Activated CD4-positive, alpha-beta T cell treated with anti-CD3 and anti-CD28 coated beads, Interleukin-2, Interleukin-6, amounts not matched to agents 100 ng/mL and 50 ng/mL, durations not matched to agents 16 hours and 8 hours (primary cell): ENCODE measurements at places on chromosomes 7 and 10.

GRCh38 chr10:66927971-66928770 lies 2.3 kb downstream of the LRRTM3 start:
- DNase-seq, result no peak

DNA sequence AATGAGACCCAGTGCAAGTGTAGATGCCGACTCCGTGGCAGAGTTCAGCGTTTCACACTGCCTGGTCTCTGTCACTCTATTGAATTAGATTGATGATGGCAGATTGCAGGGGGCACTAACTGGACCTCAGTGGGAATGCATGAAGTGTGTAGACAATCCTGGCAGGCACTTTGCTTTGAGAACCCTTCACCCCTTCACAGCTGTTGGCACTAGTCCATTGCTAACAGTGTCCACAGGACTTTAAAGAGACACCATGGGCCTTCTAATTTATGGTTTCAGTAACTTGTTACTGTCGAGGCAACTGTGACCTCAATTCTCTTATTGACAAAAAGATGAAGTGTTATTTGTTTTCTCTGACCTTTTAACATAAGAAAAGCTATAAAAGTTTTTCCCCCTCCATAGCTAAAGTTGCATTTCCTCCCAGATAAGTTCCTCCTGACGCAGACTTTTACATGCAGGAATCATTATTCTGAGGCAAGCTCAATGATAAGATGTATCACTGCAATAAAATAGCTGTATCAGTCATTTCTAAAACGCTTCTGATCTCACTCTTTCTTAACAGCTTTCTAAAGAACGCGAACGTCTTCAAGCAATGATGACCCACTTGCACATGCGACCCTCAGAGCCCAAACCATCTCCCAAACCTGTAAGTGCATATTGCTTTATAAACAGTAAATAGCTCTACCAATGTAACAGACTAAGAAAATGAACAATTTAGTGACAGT lies 238.9 kb downstream of the FOXP2 start:
- no peak for DNase-seq

DNA sequence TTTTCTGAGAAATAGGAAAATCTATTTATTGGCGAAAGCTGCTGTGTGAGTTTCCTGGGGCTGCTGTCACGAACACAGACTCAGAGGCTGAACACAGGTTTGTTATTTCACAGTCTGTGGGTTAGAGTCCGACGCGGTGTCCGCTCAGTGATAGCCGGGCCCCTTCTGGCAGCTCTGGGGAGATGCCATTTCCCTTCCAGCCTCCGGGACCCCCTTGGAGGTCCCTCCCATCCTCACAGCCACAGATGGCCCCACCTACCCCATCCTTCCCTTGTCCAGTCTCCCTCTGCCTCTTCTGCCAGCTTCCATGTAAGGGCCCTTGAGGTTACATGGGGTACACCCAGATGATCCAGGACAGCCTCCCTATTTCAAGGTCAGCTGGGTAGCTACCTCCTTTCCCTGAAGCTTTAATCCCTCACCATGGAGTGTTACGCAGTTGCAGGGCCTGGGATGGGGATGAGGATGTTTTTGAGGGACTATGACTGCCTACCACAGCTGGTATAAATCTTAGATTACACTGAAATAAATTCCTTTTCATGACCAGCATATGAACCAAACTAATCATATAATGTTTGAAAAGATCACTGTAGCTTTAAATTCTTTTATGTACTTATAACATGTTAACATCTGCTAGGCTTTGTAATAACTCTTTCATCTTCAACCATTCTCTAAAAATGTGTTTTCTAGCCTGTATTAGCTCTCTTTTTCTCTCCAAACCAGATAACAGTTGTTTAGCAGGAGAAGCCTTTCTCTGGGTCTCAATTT lies 98.5 kb downstream of the WDR37 start:
- no peak for DNase-seq

- no peak for DNase-seq
Observed at GRCh38 chr10:33347211-33347610, 12.7 kb upstream of the NRP1 start.

- DNase-seq, result no peak
Observed at GRCh38 chr7:75537731-75538130, 45.6 kb downstream of the SPDYE5 start.

DNA sequence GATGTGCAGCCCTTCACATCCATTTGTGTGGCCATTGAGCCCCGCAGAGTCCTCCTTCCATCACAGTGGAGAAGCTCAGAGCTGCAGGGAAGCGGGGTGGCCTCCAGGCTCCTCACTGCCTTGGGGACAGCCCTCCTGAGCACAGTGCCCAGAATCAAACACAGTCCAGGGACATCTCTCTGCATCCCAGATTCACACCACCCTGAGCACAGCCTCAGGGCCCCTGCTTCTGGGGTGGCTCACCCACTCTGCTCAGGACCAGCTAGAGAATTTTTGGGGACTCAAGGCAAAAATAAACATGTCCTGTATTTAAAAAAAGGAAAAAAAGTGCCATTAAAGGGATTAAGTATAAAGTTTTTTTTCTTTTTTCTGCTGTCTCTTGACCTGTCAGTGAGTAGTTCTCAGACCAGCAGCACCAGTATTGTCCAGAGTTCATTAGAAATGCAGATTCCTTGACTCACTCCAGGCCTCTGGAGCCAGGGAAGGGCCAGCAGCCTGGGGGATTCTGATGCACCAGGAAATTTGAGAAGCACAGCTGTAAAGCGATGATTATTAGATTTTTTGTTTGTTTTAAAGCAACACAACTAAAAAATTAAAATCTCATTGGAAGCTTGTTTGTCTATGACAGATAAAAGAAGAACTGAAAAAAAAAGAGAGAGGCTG lies 61.6 kb downstream of the ARHGAP22 start:
- no peak for DNase-seq

- DNase-seq, result no peak
Observed at GRCh38 chr10:48456361-48456804, 148.5 kb downstream of the ARHGAP22 start.

DNA sequence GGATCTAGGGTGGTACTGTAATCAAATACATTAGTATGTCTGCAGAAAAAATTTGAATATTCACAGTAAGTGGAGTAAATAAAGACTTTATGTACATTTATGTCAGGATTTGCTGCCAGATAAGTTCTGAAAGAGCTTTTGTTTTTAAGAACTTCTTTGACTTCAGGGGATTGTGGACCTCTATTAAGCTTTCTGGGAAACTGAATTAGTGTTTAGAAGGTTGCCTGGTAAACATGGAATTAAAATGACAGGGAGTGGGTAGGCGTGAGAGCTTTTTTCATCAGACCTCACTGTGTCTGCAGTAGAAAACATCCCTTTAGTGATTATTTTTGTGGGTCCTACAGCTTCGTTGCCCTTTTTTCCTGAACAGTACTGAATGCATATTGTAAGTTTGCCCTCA lies 15.7 kb downstream of the SDHAF3 start:
- no peak for DNase-seq

- peak; percentile 40 for DNase-seq
Observed at GRCh38 chr10:77756319-77757232, 119.0 kb upstream of the KCNMA1 start.

DNA sequence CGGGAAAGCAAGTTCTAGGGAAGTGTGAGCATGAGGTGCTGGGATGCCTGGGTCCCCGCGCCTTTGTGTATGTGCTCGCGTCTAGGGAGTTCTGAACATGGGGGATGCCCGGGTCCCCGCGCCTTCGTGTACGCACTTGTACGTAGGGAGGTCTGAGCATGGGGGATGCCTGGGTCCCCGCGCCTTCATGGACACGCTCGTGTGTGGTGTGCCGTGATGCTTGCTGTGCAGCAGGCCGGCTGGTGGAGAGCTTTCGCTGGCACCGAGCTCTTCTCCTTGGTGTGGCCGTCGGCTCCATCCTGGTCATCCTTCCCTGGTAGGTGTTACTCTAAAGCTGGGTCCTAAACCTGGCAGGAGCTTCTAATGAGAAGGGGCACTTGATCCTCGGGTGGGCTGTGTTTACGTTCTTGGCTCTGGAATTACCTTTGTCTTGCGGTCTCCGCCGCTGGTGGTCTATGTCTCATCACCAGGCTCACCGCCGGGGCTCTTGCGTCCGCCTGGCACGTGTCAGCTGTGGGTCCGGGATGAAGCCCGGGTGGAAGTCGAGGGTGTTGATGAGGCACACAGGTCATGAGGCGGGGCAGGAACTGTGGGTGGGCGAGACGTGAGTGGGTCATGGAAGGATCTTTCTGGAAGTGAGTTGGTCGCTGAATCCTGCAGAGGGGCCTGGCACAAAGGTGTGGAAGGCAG lies 63.5 kb downstream of the DNAJB6 start:
- no peak for DNase-seq

DNA sequence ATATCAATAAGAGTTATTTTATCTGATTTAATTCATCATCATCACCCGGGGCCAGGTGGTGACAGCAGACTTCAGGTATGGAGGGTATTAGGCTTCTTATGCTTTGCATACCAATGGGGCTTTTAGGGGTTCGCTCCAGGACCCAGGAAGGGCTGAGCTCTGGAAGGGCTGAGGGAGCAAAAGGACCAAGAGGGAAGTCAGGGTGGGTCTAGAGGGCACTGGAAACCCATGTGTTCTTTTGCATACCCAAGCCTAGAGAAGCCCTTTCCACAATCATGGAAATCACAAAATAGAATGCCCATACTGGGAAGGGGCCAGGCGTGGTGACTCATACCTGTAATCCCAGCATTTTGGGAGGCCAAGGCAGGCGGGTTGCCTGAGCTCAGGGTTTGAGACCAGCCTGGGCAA lies 30.9 kb upstream of the VCL start:
- DNase-seq, result no peak

- DNase-seq, result peak; percentile 59
Observed at GRCh38 chr10:125521721-125522680, 161.0 kb downstream of the TEX36 start.

DNA sequence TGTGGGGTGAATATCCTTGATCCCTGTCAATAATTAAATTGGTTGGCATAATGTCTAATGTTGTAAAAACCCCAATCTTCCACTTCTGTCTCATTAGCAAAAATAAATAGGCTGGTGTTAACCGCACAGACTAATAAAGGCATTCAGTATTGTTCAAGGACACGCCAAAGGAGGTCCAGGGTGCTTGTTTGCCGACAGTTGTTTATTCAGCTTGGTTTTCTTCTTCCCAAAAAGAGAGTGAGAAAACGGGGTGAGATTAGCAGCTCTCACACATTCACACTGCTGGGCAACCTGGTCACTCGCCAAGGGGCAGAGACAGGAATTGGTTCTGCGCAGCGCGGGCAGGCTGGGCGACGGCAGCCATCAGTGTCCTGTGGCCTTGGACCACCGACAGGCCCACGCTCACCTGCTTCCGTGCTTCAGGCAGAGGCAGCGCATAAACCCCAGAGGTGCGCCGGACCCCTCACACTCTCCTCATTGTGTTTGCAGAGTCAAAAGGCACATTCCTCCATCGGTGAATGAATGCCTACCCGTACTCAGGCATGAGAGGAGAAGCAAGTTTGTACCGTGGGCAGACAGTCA lies 26.2 kb upstream of the LMBR1 start:
- no peak for DNase-seq

DNA sequence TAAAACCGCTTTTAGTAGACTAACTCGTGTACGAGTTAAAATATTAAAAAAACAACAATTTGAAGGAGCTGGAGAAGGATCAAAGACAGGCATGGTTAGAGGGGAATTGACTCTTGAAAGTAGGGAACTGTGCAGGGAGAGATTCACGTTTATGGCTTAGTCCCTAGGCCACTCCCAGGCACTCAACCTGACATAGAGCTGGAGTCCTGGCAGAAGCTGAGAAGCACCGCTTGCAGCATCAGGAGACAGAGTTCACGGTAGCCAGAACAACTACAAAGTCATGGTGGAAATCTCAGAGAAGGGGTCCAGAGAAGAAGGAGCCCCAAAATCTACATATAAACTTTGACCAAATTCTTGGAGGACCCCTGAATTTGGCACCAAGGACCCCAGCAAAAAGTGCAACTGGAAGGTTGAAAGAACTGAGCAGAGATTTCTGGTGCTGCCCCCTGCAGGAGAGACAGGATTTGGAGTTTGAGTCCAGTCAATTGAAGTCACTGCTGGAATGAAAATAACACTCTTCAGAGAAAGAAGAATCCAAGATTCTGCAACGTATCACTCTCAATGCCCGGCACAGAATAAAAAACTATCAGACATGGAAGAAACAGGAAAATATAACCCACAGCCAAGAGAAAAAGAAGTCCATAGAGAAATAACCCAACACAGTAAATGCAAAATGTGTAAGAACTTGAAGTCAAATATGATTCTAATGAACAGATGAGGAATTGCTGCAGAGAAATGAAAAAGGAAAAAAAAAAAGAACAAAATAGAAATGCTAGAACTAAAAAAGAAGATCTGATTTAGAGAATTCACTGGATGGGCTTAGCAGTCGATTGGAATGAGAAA lies 493.3 kb upstream of the PODXL start:
- DNase-seq, result peak; percentile 36

GRCh38 chr10:36451391-36451970 lies 673.9 kb upstream of the ANKRD30A start:
- no peak for DNase-seq

DNA sequence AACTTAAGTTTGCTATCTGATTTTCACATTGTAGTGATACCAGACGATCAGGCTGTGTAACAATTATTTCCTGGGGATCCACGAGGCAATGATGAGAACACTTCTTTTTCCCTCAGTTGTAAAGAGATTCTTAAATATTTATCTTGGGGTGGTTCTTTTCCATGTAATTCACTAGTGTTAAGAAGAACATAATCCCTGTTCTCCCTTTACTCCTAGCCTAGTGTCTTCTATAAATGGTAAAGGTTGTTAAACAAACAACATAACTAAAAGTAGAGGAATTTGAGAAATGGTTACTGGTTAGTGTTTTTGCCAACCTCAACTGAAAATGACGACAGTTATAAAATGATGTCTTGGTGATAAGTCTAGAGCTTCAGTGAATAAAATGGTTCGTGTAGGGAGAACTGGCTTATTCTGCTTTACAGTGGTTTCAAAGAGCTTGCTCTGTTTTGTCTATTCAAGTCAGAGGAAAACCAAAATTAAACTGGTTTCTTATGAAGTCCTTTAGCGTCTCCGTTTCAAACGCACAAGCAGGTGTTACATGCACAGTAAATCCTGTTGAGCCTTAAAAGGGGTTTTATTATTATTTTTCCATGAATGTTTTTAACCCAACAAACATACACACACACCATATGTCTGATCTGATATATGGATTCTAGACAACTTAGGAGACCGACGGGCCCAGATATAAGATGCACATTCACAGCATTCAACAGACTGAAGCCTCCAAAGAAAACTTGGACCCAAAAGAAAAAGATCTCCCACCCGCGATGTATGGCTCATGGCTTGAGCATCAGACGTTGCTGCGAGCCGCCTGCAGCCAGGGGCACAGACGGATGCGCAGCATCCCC lies 1.1 kb downstream of the TBX20 start:
- DNase-seq, result no peak

GRCh38 chr7:34080513-34080912 lies 175.2 kb downstream of the BMPER start:
- DNase-seq, result no peak
